ENCODE measurements at places on chromosomes 7 and 10. TPM values are rescaled to one million over a fixed set of nuclear protein-coding genes. Genes with fewer than 3 reads are reported as not detected.

ABCA13 gene
- total RNA-seq = 1.0 TPM

GUSB gene
- 8.2 TPM for total RNA-seq

- H3K4me3 ChIP-seq = no peak overlapping the region
- H3K36me3 ChIP-seq = no peaks in the 10 kb centered on the region
- no peak overlapping the region for H3K27ac ChIP-seq
Measured at GRCh38 chr7:45710271-45711160, 136.3 kb downstream of the ADCY1 start.

DNA sequence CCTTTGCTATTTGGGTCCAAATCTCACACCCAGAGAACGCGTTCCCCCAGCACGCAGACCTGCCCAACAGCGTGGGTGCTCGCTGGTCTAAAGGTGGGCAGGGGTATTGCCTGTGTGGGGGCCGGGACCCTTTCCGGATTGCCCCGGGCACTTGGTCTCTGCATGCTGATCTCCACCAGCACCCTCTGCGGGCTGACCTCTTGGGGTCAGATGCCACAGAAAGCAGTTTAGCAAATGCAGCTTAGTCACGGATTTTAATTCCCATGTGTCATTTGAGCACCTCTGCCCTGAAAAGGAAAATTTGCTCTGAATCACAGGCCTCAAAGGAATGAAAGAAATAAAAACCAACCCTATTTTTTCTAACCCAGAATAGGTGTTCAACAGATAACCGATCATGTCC is 46.7 kb downstream of the PKD1L1 start:
- H3K4me3 ChIP-seq = no peak overlapping the region
- no peaks in the 10 kb centered on the region for H3K27me3 ChIP-seq
- H3K36me3 ChIP-seq = no peaks in the 10 kb centered on the region
- no peak for DNase-seq

DNA sequence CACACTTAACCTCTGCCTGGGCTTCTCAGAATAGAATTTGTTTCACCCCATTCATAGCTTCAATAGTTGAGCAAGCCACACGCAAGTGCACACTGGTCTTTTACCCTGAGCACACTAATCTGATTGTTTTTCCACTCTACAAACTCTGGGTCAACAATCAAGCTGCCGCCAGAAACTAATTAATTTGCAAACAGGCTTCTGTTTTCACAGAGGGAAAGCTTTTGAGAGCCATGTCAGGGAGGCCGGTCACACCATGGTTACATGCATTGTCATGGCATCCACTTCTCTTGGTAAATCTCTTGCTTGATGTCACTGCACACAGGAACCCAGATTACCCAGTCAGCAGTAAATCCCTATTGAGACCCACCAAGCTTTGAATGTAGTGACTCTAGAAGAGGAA is 154.2 kb downstream of the SEMA3A start:
- no peaks in the 10 kb centered on the region for H3K27me3 ChIP-seq
- no peak overlapping the region for H3K27ac ChIP-seq
- no peaks in the 10 kb centered on the region for H3K4me1 ChIP-seq
- no peak for DNase-seq
- H3K36me3 ChIP-seq = no peaks in the 10 kb centered on the region
- no peak overlapping the region for H3K4me3 ChIP-seq
